CMK (cell line): ENCODE measurements at places on chromosomes 6 and 20.
A peak's percentile ranks its signal among the peaks of the same experiment; 100 is the strongest.

GRCh38 chr20:47687095-47687987 lies 97.9 kb downstream of the SULF2 start:
- DNase-seq, result no peak

GRCh38 chr6:140772576-140772975 lies 1360.1 kb upstream of the GJE1 start:
- no peak for DNase-seq

- DNase-seq, result no peak
Measured at GRCh38 chr6:150091476-150091875, 22.6 kb upstream of the ULBP3 start.

- DNase-seq, result no peak
Measured at GRCh38 chr20:19706463-19706862, 51.6 kb upstream of the RIN2 start.

DNA sequence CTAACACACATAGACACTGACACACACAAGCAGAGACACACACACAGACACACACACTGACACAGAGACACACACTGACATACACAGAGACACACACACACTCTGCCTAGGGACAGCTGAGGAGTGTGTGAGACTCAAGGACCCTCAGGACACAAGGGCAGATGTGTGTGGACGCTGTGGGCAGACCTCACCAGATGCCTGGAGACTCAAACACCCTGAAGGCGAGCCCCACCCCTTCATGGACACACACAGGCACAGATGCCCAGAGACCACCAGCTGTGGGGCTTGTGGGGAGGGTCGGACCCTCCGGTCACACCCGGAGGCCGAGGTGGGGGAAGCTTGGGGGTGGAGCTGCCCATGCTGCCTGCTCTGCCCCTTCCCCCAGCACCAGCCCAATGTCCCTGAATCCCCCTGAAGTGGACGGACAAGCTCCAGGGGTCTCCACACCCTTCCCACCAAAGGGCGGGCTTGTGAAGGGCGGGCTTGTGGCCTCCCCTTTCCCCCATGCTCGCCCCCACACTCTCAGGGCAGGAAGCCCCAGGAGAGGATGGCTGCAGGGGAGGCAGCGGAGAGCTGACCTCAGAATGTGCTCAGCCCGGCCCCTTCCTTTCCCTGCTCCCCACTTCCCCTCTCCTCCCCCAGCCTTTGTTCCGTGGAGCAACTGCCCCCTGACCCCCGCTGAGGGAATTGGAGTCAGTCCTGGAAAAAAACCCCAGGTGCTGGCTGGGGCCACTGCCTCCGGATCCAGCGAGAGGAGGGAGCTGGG lies 13.9 kb upstream of the ABHD16B start:
- DNase-seq, result peak; percentile 96

DNA sequence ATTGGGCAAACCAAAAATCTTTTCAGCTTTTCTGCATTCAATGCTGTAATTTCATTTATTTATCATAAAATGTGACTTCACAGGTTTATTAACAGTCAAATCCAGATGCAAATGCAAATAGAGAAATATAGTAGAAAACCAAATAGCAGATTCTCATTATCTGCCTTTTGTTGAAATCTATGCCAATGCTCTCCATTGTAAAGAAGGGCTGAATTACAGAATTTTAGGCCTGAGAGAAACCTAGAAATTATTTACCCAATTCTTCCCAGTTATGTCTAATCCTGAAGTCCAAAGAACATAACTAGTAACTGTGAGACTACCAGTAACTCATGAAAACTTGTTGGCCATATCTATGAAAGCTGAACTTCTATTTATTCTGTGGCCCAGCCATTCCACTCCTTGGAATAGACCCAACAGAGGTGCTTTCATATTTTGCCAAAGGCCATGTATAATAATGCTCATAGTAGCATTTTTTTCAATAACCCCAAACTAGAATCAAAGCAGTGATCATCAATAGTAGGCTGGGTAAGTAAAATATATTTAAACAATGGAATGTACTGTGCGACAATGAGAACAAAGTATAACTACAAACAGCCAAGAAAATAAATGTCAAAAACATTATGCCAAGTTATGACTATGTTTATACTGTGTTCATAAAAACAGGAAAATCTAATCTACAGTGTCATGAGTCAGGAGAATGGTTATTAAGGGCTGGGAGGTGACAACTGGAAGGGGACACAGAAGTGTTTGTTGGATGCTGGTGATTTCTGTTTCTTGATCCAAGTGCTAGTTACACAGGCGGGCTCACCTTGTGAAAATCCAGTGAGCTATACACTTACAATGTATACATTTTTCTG lies 183.8 kb downstream of the HS3ST5 start:
- no peak for DNase-seq
